ENCODE measurements at places on chromosomes 2 and 18.

DNA sequence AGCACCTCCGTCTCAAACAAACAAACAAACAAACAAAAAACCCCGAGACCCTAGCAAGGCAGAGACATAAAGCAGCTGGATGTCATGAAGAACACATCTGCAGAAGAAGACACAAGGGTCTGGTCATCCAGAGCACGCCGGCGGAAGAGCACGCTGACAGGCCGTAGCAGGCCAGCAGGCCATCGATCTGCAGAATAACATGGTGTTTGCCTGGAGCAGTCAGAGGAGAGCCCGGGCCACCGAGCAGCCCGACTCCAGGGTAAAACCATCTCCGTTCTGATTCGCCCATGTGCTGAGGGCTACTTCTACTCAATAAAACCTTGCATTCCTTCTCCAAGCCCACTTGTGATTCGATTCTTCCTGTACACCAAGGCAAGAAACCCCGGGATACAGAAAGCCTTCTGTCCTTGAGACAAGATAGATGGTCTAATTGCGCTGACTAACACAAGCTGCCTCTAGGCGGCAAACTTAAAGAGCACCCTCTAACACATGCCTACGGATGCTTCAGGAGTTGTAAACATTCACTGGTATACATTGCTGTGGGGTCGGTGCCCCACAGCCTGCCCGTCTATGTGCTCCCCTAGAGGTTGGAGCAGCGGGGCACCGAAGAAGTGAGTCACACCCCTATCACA is 549.8 kb upstream of the NRXN1 start:
- DNase-seq: no peak

- no peak for DNase-seq
Measured at GRCh38 chr2:59774821-59775433, 778.5 kb downstream of the BCL11A start.

DNA sequence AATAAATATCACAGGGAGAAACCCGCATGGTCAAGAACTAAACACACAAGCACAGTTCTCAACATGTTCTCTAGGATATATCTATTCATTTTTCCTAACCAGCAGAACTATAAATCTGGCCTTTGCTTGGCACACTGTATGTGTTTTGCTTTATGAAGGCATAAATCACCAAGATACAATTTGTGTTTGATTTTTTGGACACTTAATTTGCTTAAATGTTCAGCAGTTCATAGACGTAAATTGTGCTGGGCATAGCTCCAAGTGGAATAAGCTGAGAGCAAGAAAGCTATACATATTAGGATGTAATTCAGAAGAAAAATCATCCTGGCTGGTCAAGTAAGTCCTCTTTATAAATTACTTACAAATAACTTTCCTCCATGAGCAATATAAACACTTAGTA is 341.5 kb upstream of the ATP5MC3 start:
- no peak for DNase-seq

- no peak for DNase-seq
Measured at GRCh38 chr18:77004555-77005380, 127.8 kb downstream of the MBP start.

DNA sequence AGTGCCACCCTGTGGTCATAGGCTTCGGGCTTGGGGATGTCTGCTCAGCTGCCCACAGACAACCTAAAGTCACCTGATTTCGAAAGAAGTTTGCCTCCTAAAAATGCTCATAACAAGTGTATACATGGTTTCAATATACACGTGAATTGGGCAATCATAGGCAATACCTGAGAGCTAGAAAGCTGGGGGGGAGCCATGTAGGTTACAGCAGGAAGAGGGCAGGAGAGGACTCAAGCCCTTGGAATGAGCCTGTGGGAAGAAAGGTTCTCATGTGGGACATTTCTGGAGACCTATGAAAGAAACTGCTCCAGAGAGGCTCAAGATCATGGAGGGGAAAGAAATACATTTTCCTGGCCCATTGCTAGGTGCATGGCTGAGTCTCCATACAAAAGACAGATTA is 109.7 kb downstream of the ACOXL start:
- no peak for DNase-seq

DNA sequence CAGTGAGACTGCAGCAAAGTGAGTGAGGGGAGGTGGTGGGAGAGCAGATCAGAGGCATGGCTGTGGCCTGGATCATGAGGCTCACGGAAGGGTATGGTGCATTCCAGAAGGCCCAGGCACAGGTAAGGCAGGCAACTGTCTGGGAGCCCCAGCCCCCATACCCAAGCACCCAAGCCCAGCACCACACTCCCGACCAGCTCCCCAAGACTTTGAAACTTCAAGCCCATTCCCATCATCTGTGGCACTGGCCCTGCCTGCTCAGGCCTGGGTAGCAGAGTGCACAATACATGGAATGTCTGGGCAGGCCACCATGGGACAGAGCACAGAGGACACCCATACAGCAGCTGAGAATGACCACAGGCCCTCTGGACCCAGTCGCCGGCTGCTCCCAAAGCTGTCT is 202.6 kb upstream of the ARL4C start:
- DNase-seq: no peak

DNA sequence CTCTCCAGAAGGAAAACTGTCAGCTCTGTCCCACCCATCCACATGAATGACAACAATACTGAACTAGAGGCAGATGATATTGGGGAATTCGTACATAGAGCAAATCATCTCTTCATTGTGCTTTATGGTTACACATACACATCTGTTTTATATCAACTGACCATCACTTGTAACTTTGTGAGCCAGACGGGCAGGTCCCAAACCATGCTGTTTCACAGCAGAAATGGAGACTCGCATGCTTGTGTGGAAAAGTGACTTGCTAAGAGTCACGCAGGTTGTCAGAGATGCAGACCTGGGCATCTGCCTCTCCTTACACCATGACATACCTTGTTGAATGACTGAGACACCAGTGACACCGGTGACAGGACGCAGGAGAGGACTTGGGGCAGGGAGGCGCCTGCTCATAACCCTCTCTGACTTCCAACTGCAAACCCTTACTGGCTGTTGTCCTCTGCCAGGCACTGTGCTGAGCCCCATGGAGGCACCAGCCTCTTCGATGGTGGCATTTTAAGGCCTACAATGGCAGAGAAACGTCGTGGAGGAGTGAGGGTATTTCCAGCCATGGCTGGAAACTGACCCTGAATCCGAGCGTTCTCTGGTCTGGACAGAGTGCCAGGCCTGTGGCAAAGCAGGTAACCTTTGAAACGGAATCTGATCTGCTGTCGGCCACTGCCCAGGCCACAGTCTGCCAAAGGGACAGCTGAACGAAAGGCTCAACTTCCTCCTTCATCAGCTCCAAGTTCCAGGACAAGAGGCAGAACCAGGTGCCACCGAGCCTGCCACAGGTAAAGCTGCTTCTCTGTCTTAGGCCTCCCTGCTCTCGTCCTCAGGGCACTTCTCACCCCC is 26.9 kb upstream of the ROCK2 start:
- DNase-seq: no peak

- DNase-seq: no peak
Measured at GRCh38 chr18:78323453-78324197, 656.0 kb upstream of the SALL3 start.

GRCh38 chr2:104874230-104874629 is 20.3 kb downstream of the POU3F3 start:
- DNase-seq: no peak

GRCh38 chr2:153622285-153622684 is 143.7 kb upstream of the RPRM start:
- DNase-seq: no peak

Measured in fibroblast of skin of left quadriceps (primary cell).